T47D (cell line): ENCODE measurements at places on chromosomes 16 and 17.
A peak's percentile ranks its signal among the peaks of the same experiment; 100 is the strongest.

DNA sequence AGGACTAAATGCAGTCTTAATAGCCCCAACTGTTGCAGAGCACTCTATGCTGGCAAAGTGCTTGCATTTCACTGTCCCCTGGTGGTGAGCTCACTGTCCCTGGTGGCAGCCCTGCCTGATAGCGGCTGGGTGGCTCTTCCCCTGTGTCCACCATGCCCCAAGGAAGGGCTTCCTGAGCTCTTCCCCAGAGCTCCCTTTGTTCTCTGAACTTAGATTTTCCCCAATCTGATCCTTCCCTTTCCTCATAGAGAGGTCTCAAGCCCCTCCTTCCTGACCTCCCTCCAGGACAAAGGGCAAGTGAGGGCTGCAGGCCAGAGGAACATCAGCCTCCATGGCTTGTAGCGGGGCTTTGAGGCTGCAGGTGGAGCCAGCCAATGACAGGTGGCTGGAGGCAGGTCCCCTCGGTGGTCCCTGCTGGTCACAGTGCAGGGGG, 17.0 kb downstream of the BEAN1 start:
- peak; percentile 23 for DNase-seq

- no peak for DNase-seq
Measured at GRCh38 chr16:31460582-31461002, 1.3 kb downstream of the ARMC5 start.

DNA sequence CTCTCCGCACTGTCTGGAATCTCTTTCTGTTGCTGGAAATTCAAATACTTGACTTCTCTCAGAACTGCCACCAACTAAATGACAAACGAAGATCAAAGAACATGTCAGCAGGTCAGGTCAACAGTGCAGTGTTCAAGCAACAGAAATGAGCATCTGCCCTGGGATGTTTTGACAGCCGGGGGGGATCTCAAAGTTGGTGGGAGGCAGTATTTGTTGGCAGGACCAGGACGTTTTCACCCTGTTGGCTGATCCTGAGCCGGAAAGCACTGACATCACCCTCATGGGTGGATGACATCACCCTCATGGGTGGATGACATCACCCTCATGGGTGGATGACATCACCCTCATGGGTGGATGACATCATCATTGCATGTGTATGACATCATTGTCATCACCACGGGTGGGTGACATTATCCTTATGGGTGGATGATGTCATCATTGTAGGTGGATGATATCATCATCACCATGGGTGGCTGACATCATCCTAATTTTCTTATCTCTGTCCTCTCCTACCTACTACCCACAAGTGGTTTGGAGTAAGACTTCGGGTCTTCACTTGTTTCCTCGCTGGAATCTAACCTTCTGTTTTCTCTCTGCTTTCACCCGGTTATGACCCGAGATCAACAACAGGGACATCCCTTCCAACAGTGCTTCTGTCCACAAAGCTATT, 18.9 kb downstream of the DNAH17 start:
- DNase-seq, result no peak

- no peak for DNase-seq
Measured at GRCh38 chr17:82938873-82939620, 99.2 kb upstream of the ZNF750 start.

GRCh38 chr17:67290711-67291291, 45.8 kb upstream of the HELZ start:
- peak; percentile 23 for DNase-seq

GRCh38 chr16:85894266-85894665, 4.7 kb upstream of the IRF8 start:
- DNase-seq, result peak; percentile 80

DNA sequence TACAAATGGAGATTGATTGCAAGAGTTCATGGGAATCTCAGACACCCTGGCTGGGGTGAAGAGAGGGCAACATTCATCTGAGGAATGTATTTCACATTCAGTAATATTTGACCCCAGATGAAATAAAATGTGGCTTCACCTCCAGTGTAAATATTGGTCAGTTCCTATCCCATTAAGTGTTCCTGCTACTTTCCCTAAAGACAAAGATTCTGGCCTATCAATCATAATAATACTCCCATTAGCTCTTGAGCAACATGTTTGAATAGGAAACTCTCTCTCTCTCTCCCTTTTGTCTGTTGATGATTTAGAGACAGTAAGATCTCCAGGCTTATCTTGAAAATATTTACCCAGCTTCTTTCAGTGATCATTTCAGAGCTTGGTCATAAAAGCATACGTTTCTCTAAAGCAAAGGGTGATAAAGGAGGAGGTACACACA, 70.1 kb downstream of the KCNJ2 start:
- DNase-seq, result no peak

DNA sequence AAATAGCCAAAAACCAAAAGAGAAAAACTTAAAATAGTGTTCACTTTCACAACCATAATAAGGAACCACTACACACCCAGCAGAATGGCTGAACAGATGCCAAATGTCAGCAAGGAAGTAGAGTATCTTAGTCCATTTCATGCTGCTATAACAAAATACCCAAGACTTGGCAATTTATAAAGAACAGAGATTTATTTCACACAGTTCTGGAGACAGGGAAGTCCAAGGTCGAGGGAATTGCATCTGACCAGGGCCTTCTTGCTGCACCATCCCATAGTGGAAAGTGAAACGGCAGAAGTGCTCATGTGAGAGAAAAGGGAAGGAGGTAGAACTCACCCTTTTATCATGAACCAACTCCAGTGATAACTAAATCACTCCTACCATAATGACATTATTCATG, 33.8 kb upstream of the CCL22 start:
- no peak for DNase-seq

DNA sequence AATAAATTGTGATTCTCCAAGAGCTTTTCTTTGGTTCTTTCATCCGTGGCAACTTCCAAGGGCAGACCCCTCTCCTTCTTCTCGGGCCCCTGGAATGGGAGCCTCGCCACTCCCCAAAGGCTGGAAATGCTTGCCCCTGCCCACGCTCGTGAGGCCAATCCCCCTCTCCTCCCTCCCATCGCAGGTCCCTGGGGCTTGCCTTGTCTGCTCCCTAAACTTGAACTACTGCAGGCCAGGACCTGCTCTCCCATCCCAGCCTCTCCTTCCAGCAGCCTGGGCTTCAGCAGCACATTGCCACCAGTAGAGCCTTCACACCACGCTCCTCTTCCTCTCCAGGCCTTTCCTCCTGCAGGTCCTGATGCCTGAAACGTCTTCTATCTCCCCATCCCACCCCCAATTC, 11.1 kb downstream of the PITPNM3 start:
- DNase-seq, result no peak

DNA sequence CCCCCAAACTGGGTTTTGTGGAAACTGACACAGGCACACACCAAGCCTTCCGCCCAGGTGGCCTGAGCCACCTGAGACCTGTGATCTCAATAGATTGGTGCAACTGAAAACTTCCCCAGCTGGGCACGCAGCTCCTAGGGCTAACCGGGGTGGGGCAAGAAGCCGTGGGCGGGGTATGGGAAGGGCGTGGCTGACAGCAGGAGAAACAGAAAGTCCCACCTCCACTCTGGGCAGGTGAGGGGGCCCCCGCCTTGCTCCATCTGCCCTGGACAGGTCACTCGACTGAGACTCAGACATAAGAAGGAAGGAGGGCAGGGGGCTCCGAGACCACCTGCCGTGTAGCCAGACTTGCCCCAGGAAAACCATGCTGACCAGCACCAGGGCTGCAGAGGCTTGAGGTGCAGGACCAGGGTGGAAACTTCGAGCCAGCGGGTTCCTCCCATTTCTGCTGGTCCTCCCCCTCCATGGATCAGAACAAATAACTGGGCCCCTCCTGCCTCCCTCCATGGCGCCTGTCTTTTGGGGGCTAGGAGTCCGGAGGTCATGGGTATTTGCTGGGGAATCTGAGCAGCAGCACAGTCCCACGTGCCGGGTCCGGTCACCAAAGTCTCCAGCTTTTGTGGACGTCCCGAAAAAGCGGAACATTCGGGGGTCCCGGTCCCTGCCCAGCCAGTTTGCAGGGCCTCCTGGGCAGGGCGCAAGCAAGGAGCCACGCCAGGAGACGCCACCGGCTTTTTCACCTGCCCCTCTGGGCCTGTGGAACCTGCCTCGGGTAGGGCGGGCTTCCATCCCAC, 1.3 kb downstream of the TIMP2 start:
- DNase-seq, result peak; percentile 96

GRCh38 chr16:23889189-23889588, 53.4 kb downstream of the PRKCB start:
- DNase-seq, result no peak

GRCh38 chr17:81349397-81350319, 45.6 kb upstream of the BAHCC1 start:
- no peak for DNase-seq

DNA sequence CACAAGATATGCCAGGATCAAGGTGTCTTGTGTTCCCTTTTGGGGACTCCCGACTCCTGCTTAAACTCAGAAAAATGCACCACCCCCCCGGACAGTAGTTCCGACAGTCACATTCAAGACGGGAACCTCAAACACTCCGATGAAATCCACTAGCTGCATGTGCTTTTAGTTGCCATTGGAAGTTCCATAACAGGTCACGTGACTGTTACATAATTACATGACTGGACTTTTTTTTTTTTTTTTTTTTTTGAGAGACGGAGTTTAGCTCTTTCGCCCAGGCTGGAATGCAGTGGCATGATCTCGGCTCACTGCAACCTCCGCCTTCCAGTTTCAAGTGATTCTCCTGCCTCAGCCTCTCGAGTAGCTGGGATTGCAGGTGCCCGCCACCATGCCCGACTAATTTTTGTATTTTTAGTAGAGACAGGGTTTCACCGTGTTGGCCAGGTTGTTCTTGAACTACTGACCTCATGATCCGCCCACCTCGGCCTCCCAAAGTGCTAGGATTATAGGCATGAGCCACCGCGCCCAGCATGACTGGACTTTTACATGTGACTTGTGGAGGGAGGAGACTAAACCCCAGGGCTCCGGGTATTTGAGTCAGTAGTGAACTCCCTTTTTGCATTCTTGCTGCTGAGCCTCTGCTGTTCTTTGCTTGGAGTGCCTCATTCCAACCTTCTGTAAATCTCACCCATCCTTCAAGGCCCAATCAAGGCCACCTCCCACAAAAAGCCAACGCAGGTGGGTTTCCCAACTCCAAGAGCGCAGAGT, 1.6 kb downstream of the SIRT7 start:
- no peak for DNase-seq

- DNase-seq, result no peak
Measured at GRCh38 chr16:74580833-74581232, 26.1 kb downstream of the GLG1 start.

GRCh38 chr17:40646791-40647623, 611 bp downstream of the SMARCE1 start:
- no peak for DNase-seq

GRCh38 chr16:10970065-10970464, 25.7 kb downstream of the CLEC16A start:
- DNase-seq, result no peak

DNA sequence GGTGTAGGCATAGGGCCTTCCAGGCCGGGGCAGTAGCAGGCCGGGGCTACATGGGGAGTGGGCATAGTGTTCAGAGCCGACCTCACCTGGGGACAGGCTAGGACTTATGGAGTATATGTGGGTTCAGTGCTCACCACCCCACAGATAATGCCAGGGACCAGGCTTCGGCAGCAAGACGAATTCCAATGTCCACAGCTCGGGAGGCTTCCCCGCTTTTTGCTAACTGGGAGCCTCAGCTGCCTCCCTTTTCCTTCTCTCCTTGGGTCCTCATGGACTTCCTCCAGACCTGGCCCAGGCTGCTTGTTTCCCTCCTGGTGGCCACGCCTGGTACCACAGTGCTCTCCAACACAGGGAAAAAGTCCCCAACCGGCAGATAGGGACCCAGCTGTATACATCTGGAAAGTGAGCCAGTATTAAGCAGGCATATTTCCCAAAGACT, 20.1 kb upstream of the SLC46A1 start:
- peak; percentile 49 for DNase-seq

GRCh38 chr17:59378675-59379074, 47.2 kb downstream of the YPEL2 start:
- no peak for DNase-seq

- no peak for DNase-seq
Measured at GRCh38 chr17:5530265-5531084, 44.1 kb downstream of the MIS12 start.

DNA sequence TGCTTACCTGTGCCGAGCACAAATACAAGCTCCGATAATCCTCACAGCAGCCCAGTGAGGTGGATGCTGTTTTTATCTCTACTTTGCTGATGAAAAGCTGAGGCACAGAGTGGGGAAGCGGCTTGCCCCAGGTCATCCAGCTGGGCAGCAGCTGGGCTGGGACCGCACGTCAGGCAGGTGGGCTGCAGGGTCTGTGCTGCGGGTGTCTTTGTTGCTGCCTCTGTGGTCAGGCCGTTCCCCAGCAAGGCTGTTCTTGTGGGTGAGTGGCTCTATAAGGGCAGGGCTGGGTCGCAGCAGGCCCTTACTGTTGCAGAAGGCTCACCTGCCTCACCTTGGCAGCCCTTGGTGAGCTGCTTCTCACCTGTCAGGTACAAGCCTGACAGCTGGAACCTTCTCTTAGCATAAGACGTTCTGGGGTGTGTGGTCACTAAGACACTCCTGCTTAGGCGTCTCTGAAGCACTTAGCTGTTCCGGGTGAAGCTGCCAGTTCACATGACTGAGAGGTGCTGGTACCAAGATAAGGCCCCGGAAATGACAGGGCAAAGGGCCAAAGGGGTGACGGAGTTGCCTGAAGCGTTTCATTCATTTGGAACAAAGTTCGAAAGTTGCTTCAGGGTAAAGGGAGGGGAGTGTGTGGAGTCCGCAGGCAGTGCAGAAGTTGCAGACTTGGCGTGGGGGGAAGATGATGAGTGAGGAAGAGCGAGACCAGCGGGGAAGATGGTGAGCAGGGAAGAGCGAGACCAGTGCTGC, 17.4 kb downstream of the IRF8 start:
- DNase-seq, result no peak

- DNase-seq, result no peak
Measured at GRCh38 chr17:29124925-29125273, 55.3 kb downstream of the MYO18A start.
